ENCODE measurements at places on chromosomes 3 and 15.
A peak's percentile ranks its signal among the peaks of the same experiment; 100 is the strongest.

DNA sequence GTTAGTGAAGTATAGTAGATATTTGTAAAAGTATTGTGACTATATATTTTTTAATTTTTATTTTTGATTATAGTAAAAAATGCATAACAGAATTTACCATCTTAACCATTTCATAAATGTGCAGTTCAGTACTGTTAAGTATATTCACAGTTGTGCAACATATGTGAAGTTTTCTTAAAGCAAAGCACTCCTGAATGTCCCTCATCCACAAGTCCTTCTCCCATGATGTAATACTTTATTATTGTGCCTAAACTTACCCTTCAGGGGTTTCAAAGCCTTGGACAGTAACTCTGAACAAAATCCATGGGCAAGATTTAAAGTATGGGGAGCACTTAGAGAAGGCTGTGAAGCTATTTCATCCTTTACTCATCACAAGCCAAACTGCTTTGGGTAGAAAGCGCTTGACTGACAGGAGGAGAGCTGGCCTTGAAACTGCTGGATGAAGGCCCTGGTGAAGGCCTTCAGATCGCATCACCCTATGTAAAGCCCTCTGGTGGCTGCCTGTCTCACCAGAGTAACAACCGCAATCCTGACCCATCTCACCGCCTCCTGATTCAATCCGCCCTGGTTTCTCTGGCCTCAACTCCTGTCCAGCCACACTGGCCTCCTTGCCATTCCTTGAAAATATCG lies 28.0 kb downstream of the LSM3 start:
- no peak for DNase-seq

DNA sequence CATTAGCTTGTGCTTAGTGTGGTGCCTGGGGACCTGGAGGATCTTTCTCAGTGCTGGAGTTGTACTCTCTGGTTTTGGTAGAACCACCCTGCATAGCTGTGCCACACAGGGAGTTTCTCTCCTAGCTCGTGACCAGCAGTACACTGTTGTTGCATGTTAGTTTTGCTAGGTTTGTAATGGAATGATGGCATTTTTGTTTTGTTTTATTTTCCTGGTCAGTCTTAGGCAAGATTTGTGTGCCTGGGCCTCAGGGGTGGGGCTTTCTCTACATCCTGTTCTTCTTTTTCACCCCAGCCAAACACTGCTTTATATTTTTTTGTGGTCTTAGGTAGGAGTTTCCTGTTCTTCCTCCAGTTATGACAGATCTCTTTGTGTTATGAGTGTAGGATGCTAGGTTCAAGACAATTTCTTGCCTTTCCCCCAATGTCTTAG lies 534.5 kb upstream of the KCNMB2 start:
- DNase-seq: no peak

GRCh38 chr3:193863657-193864357 lies 270.8 kb downstream of the OPA1 start:
- no peak for DNase-seq

DNA sequence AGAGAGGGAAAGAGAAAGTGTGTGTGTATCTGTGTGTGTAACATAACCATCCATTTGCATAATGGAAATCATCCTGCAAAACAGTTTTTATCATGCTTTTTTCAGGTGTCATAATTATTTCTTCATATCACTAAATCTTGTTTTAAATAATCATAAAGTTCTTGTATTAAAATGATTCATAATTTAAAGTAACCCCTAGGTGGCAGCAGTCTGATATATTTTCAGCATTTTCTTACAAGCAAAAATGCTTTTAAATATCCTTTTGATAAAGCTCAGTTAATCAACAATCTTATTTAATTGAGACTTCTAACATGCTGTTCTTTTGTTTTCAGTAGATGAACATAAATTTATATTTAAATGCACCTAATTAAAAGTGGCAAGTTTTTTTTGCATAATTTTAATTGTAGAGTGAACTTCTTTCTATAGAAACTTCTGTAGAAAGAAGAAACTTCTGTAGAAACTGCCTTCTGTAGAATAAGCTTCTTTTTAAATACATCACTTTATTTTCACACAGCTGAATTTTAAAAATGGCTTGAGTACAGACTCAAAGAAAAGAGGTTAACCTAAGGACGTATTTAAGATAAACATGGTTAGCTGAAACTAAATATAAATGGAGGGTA lies 72.5 kb downstream of the OPA1 start:
- peak; percentile 21 for DNase-seq

DNA sequence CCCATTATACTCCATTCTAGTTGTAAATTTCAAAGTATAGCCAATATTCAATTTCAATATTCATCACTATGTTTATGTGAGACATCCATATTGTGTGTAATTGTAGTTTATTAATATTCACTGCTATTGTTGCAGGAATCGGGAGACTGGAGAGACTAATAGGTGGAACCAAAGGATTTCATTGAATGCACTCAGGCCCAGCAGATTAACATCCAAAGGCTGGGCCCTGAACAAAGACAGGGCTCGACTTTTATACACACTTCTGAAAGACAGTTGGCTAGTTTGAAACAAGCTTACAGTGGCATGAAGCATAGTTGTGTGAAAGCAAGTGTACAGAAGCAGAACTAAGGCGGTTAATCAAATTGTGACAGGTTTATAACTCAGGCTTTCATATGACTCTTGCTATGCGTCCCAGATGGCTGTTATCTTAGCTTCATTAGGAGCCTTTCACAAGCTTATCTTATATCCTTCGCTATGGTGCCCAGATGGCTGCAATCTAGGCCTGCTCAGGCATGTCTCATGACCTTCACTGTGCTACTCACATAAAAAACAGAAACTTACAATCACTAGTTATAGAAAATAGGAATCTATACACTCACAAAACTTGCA lies 1038.8 kb upstream of the EPHA6 start:
- no peak for DNase-seq

- DNase-seq: no peak
Measured at GRCh38 chr3:61192222-61192621, 59.0 kb downstream of the FHIT start.

- DNase-seq: peak; percentile 17
Measured at GRCh38 chr3:43531835-43532234, 90.0 kb downstream of the ANO10 start.

- no peak for DNase-seq
Measured at GRCh38 chr15:28917791-28918140, 32.0 kb downstream of the APBA2 start.

- DNase-seq: no peak
Measured at GRCh38 chr3:135271177-135272025, 476.3 kb downstream of the EPHB1 start.

- no peak for DNase-seq
Measured at GRCh38 chr3:55270976-55271375, 216.1 kb downstream of the WNT5A start.

DNA sequence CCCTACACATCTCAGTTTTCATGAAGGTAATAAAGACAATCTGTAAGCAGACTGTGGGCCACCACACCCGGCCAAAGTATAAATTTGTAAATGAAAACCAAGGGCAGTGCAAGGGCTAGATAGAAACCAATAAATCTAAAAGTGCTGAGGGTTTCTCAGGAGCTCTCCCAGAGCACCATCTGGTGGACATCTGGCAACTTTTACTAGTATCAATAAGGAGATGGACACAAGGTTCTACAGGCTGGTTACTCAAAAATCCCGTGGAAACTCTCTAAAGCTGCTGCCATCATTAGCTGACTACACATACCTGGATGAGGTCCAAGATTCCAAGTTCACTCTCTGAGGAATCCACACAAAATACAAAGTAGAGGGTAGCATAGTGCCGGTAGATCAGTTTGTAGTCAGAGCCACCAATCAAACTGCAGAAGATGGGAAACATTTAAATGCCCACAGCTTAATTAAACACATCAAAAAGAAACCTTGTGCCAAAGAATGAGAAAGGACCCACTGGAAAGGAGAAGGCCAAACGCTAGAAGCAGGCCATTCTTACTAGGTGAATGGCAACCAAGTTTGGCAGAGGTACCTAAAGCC lies 5.5 kb downstream of the AP3S2 start:
- peak; percentile 69 for DNase-seq

GRCh38 chr15:81113861-81114291 lies 20.2 kb upstream of the CFAP161 start:
- no peak for DNase-seq

GRCh38 chr3:73451301-73451944 lies 173.3 kb downstream of the PDZRN3 start:
- no peak for DNase-seq

- DNase-seq: peak; percentile 3
Measured at GRCh38 chr3:54951405-54951804, 23.5 kb upstream of the LRTM1 start.

GRCh38 chr15:57747206-57747896 lies 40.8 kb downstream of the POLR2M start:
- DNase-seq: no peak

GRCh38 chr3:102225407-102226132 lies 209.2 kb upstream of the ZPLD1 start:
- peak; percentile 33 for DNase-seq

GRCh38 chr3:101065962-101066361 lies 72.7 kb upstream of the ABI3BP start:
- DNase-seq: peak; percentile 85

GRCh38 chr3:142857056-142857455 lies 31.8 kb downstream of the PCOLCE2 start:
- DNase-seq: peak; percentile 80

DNA sequence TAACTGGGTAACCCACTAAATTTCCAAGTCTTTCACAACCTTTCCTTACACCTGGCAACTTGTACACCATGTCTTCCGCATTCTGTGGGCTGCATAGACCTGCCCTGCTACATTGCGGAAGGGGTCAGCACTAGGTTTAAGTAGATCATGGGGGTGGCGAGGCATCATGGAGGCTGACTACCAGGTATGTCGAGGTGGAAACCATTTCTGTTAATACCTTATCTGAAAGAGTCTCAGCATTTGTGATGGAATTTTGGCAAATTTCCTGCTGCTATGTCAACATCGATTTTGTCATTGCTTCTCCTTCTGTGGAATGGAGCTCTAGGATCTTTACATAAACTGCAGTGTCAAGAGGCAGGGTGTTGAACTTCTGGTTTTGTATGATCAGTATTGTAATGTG lies 187.2 kb downstream of the GHSR start:
- DNase-seq: no peak

DNA sequence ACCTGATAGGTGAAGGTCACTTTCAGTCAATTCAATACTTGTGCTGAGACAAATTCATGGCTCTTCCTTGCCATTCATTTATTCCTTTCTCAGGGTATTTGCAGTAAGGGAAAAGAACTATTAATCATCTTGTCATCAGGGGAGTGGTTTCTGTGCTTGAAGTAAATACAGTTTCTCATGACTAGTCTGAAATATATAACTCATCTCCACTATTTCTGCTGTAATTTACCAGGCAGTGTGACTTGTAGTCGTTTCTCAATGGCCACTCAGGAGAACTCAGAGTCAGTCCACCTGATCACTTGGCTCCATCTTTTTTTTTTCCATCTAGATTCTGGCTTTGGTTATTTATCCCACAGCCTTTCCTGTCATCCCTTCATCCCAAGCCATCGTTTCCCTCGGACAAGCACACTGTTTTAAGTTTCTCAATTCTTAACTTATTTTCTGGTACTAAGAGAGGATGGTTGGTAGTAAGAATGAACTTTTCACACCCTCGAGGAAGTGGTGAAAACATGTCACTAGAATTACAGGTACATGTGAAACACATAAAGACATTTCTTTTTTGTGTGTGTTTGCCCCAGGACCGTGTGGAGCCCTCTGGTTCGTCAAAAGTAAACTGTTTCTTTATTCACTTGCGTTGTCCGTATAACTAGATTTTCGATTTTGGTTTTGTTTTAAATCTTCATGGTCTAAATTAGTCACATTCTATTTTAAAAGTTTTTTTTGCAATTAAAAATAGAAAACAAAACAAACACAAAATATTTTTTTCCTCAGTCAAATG lies 620.2 kb downstream of the ZBBX start:
- no peak for DNase-seq

DNA sequence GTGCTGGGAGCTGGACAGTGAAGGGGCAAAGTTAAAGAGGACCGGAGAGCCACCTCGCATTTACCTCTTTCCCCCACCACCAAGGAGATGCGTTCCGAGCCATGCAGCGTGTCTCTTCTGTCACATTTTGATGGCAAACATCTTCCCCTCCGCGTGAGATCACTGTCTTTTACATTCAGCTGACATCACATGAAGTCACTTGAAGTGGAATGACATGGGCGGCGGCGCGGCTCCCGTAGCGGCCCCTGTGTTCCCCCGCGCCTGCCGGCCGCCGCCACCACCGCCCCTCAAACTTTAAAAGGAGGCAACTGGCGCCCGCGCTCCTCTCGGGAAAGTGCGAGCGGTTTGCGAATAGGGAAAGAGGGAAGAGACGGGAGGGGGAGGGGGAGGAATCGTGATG lies at the start of gene FEZF2:
FEZF2 (minus strand) TSS at position 336 of the 400 bp plus-strand sequence. CDS start 682 bp downstream, outside the sequence.
- DNase-seq: no peak

GRCh38 chr3:45497963-45498362 lies 96.6 kb upstream of the LIMD1 start:
- no peak for DNase-seq

DNA sequence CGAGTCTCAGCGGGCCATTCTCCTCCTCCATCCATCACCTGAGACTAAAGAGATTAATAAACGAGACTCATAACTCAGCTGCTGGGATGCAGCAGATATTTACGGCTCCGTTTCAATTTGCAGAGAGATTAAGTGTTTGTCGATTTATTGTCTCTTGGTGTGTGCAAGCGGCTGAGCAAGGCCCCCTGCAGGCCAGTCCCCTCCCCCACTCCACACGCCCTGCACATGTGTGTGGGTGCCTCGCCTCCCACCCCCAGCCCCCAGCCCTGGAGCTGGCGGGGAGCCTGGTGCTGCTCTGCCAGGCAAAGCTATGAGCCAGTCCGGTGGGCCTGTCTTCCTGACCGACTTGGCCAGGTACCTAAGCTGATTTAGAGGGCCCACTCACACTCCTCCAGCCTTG lies 63.0 kb downstream of the CYP11A1 start:
- DNase-seq: no peak

DNA sequence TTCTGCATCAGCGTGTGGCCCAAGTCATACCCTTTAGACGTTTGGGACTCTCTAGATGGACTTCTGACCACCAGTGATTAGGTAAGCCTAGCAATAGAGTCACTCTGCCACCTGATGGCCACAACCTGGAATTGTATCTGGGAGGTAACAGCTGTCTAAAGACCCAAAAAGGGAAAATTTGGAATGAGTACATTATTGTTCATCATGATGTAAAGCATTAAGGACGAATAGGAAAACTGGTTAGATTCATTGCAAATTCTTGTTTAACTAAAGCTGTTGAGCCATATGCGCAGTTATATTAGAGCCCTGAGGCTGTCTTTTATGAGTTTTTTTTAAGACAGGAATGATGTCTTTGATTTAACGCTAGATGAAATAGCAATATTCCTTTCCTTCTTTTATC lies 63.6 kb downstream of the FAM81A start:
- DNase-seq: peak; percentile 80

DNA sequence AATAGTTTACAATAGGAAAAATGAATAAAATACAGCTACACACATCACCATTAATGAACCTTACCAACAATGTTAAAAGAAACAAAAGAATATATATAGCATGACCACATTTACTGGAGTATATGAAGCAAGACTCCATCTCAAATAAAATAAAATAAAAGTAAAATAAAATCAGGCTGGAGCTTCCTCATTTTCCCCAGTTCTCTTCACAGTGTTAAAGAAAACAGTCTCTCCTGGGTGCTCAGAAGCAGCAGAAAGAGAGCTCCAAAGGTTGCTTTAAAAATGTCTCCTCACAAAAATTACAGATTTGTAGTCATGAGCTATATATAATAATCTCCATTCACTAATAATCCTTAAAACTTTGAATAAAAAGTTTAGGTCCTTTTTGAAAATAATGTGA lies 48.8 kb downstream of the PIK3CB start:
- DNase-seq: no peak

Measured in A549 (cell line).